ENCODE measurements at places on chromosomes 13 and 19.

DNA sequence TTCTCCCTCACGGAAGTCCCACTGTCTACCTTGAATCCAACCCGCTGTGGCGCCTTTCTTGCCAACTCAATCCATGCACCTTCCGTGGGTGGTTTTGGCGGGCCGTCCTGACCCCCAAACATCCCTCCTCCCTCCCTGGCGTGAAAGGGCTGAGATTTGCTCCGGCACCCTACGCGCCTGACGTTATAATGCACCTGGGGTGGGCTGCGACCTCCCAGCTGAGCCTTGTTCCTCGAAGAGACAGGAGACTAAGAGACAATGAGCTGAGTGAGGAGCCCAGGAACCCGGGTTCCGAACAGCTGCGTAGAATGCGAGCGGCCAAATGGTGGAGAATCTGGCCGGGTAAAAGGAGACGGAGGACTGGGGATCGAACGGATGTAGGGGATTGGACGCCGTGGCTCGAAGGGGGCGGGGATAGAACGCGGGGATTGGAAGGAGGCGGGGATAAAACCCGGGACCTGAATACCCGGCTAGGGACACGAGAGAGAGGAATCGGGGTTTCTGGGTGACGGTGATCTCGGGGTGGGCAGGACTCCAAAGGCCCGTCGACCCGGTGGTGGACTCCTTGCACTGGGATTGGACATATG is at the start of gene CPT1C:
Gene CPT1C (plus strand): TSS at position 461 of the 587 bp plus-strand sequence. CDS start 1,137 bp downstream, outside the sequence.
- DNase-seq, result peak; percentile 94

DNA sequence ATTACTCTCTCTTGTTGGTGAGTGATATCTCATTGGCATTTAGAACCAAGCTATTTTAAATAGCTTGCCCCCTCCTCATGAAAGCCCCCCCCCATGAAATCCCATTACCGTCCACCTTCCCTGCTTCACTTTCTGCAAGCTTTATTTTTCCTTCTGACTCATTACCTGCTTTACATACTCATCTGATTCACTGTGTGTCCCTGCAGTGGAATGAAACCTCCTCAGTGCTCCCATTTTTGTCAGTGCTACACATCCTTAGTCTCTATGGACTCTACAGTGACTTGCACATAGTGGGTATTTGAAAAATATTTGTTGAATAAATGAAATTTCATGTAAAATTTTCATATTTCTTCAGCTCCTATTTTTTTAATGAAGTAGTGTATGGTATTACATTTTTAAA is 62.3 kb downstream of the DOCK9 start:
- DNase-seq, result no peak

- no peak for DNase-seq
Observed at GRCh38 chr13:77896977-77897376, 21.7 kb downstream of the EDNRB start.

DNA sequence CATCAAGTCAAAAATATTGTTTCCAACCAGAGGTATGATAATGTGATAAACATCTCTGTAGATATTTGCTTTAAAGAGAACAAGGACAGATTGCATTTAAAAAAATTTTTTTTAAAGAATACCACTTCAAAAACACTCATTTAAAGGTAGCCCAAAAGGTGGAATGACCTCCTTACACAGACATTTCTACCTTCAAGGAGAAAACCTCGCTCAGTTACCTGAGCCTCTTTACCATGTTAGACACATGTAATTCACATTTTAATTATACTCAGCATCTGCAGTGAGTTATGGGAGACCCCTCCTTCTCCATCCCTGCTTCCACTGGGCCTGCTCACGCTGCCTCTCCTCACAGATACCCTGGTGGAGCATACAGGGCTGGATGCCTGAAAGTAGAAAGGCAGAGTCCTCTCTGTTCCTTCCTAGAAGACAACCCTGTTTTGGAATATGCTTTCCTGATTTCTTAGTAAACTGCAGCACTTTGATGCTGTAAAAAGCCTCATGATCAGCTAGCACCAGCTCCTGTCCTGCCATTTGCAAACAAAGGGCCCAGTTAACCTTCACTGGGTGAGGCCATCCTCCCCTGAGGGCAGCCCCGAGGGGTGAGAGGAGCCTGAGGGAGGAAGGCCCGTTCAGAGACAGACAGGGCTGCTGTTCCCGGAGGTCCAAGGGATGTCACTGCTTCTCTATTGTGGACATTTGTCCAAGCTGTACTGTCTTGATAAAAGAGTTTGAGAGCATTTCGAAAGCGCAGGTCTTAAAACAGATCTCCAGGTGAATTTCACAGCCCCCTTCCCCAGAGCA is 117.8 kb downstream of the IRS2 start:
- no peak for DNase-seq

DNA sequence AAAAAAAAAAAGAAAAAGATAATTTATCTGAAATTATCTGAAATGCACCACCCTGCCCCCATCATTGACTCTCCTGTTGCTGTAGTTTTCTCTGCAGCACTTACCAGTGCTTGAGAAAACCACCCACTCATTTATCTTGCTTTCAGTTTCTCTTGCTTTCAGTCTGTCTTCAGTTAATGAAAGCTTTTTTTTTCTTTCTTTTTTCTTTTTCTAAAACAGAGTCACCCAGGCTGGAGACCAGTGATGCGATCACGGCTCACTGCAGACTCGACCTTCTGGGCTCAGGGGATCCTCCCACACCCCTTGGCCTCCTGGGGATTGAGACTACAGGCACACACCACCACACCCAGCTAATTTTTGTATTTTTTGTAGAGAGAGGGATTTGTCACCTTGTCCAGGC is 4.3 kb upstream of the ACP5 start:
- no peak for DNase-seq

DNA sequence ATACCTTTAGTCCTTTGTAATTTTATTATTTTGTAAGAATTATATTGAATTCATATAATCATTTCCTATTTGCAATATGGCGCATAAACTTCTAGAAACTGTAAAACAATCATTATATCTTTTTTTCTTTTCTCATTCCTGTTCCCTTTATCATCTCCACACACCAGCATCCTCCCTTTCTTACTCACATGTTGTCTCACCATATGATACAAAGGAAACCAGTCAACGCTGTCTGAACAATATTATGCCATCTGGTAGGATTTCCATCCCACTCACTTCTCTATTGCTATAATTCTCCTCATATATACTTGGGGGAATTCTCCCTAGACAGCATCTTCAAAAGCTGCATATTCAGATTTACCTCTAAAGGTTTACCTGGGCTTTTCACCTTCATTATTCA is 389.8 kb downstream of the NDFIP2 start:
- DNase-seq, result no peak

DNA sequence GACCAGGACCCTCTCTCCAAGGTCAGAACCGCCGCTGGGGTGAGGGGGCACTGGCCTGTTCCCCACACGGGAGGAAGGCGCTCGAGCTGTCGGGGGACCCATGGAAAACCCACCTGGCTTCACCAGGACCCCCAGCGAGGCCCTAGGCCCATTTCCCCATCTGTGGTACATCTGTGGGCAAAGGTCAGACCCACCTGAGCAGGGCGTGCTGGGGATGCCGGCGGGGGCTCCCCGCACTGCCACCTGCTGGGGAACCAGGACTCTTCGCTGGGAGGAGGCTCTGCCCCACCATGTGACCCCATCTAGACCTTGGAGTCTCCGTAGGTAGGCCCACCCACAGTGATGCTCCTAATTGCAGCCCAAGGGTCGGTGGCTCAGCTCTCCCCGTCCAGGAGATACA is 511 bp downstream of the WDR88 start:
- no peak for DNase-seq

- DNase-seq, result no peak
Observed at GRCh38 chr13:113803409-113804016, 44.5 kb downstream of the TMEM255B start.

GRCh38 chr19:3328743-3329142 is 37.6 kb upstream of the NFIC start:
- no peak for DNase-seq

DNA sequence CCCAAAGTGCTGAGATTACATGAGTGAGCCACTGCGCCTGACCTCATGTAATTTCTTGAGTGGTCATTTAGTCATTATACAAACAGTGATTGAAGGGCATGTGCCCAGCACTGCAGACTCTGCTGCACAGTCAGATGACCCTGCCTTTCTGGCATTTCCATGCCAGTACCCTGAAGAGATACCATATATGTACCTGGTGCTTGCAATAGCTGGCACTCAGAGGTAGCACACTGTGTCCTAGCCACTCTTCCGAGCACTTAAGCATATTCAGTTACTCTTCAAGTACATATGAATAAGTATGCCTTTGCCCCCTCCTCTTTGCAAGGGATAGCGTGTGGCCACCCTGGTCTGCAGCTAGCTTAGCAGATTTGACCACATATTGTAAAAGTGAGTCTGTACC is 15.5 kb downstream of the STX10 start:
- no peak for DNase-seq

- DNase-seq, result peak; percentile 89
Observed at GRCh38 chr19:2332341-2333026, 4.0 kb downstream of the SPPL2B start.

- no peak for DNase-seq
Observed at GRCh38 chr13:110559429-110559943, 2.0 kb downstream of the RAB20 start.

GRCh38 chr19:412356-413355 is 3.7 kb upstream of the C2CD4C start:
- DNase-seq, result no peak

- DNase-seq, result peak; percentile 57
Observed at GRCh38 chr19:54209811-54210494, 9.3 kb downstream of the RPS9 start.

GRCh38 chr19:18589380-18590272 is 1.0 kb downstream of the REX1BD start:
- DNase-seq, result peak; percentile 84

- DNase-seq, result no peak
Observed at GRCh38 chr19:31519256-31519655, 170.0 kb upstream of the TSHZ3 start.
